ENCODE measurements at places on chromosomes 6 and 20.

- DNase-seq, result no peak
These were observed 23.5 kb upstream of the NPBWR2 start for GRCh38 chr20:64130876-64131275.

DNA sequence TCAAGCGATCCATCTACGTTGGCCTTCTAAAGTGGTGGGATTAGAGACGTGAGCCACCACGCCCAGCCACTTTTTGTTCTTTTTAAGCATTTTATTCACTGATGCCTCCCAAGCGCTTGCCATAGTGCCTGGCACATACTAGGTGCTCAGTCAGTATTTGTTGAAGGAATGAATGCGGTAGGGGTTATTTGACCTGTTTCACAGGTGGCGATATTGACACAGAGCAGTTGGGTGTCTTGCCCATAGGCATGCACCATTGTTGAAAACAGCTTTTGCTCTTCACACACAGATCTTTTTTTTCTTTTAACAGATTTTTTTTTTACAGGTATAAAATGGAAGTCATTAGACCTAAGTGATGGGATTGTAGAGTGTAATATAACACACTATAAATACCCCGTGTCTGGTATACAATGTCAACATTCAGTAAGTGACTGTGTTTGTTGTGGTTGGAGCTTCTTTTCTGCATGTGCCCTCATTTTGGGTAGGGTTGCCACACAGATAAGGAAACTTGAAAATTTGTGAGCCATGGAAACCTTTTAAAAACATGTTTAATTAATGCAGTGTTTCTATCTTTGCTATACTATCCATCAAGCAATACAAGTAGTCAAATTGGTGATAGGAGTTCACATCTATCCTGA, 24.8 kb downstream of the RREB1 start:
- DNase-seq, result no peak

- DNase-seq, result no peak
These were observed 278.9 kb downstream of the SAMD5 start for GRCh38 chr6:147787417-147787816.

DNA sequence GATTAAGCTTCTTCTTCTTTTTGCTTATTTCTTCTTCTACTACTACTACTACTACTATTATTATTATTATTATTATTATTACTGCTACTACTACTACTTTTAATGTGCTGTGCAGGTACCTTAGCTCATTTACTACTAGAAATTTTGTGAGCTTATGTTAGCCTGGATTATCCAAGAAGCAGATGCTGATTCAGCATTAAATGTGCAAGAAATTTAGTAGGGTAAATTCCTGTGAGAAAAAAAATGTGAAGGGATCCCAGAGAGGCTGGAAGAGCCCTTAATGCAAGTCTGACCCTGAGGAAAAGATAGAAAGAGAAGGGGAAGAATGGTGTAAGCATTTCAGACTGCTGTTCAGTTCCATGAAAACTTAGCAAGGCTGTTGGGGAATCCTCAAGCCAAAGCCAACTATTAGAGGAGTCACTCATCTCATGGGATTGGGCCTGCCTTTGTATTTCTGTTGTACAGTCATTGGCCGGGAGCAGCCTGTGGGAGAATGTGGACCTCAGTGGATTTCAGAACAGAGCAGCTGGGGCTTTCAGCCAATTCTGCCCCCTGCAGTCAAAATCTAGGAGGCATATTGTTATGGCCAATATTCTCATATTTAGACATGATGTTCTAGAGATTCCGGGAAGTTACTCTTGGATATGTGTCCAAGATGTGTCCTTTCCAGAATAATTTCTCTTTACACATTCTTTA, 37.2 kb upstream of the TSPYL1 start:
- DNase-seq, result no peak

- DNase-seq, result no peak
These were observed 31.2 kb upstream of the RIPK1 start for GRCh38 chr6:3036861-3037637.

DNA sequence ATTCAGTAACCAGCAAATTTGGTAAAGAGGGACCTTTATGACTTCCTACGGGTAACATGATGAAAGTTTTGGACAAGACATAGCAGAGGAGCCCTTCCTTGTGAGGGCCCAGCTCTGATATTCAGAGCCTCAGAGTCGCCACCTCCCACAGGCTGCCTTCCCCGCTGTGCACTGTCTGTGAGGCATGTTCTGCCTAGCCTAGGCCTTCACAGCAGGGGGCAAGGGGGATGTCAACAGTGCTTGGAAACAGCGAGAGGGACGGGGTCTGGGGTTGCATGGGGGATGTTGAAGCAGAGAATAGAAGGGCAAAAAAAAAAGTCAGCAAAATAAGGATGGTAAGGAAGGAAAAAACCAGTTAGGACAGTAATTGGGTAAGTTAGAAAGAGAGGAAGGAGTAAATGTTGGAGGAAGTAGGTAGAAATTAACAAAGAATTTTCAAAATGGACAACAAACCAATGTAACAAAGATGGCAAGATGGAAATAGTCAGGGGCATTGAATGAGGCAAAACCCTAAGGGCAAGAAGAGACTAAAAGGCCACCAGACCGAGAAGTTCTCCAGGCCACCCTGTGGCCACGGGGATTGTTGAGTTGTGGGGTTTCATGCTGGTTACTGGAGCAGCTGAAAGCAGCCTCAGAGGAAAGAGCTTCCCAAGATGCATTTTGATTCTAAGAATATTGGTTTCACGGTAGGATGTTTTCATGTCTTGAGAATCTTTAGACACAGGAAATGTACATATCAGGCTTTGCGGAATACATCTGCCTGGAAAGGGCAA, 139.8 kb downstream of the LY86 start:
- DNase-seq, result no peak

- DNase-seq, result no peak
These were observed 6.8 kb downstream of the ADNP start for GRCh38 chr20:50924261-50924920.

- DNase-seq, result no peak
These were observed 272.8 kb upstream of the AGPAT4 start for GRCh38 chr6:161546632-161547031.

- DNase-seq, result no peak
These were observed 46.1 kb upstream of the TMEM217 start for GRCh38 chr6:37303891-37304503.

- no peak for DNase-seq
These were observed 12.5 kb downstream of the ID1 start for GRCh38 chr20:31617432-31618104.

GRCh38 chr6:153729189-153729588, 309.9 kb upstream of the OPRM1 start:
- DNase-seq, result no peak

- no peak for DNase-seq
These were observed 17.4 kb downstream of the PHF3 start for GRCh38 chr6:63652980-63653379.

DNA sequence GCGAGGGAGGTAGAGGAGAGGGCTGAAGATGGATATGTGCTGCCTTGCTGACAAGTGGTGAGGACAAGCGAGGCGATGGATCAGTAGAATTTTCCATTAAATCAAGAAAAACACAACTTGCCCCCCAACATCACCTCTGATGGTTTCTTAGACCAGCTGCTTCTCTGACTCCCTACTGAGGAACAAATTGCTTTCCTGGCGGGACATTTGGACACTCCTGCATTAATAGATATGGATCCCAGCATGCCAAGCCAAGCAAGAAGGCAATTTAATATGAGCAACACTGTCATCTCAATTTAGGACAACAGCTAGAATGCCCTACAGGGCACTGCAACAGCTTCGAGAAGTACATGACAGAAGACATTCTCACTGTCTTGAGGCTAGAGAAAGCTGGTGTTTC, 248.4 kb upstream of the AGPAT4 start:
- DNase-seq, result no peak

DNA sequence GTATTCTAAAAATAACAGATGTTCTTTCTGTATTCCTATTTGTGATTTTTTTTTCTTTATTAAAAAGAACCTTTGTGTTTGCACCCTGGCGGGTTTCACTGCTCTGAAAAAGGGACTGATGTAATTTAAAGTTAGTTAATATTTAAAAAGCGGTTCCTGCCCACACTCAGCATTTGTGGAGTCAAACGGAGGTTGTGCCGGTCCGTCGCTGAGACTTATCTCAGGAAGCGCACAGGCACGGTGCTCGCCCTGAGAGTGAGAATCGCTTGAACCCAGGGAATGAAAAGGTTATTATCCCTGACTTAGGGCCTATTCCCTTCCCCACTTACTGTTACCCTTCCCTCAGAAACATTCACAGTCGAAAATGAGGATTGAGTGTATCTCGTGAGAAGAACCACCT, 366.7 kb downstream of the THBS2 start:
- peak; percentile 27 for DNase-seq

- no peak for DNase-seq
These were observed 38.2 kb downstream of the ROS1 start for GRCh38 chr6:117387454-117387974.

- no peak for DNase-seq
These were observed 247.9 kb downstream of the ANKRD60 start for GRCh38 chr20:57980506-57980905.

DNA sequence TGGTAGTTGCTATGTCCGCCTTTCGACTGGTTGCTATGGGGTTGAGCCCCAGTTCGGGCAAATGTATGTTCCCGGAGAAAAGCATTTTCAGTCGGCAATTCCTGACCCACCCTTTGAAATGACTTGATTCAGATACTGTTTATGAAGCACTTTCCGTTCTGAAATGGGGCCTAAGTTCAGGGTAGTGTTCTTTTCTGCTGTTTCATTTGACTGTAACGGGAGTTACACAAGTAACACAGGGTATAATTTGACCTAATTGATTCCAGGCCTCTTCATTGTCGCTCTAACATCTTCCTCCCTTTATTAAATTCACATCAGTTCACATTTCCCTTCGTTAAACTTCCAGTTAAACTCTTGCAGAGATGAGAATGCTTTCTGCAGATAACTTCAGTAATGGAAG, 85.5 kb downstream of the BMP6 start:
- no peak for DNase-seq

DNA sequence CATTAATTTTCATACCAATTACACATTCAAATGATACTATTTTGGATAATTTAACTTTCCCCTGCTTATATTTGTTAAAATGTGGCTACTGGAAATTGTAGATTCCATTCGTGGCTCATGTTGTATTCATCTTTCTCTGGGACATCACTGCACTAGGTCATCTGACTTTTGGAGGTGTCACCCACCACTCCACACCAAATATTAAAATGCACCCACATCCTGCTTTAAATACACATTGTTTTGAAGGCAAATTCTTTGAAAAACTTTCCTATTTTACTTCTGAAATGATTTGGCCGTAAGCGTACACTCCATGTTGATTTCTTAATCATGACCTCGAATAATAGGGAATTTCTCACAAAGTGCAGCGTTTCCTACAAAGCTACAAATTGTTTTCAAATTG, 8.7 kb upstream of the RBM38 start:
- DNase-seq, result no peak

DNA sequence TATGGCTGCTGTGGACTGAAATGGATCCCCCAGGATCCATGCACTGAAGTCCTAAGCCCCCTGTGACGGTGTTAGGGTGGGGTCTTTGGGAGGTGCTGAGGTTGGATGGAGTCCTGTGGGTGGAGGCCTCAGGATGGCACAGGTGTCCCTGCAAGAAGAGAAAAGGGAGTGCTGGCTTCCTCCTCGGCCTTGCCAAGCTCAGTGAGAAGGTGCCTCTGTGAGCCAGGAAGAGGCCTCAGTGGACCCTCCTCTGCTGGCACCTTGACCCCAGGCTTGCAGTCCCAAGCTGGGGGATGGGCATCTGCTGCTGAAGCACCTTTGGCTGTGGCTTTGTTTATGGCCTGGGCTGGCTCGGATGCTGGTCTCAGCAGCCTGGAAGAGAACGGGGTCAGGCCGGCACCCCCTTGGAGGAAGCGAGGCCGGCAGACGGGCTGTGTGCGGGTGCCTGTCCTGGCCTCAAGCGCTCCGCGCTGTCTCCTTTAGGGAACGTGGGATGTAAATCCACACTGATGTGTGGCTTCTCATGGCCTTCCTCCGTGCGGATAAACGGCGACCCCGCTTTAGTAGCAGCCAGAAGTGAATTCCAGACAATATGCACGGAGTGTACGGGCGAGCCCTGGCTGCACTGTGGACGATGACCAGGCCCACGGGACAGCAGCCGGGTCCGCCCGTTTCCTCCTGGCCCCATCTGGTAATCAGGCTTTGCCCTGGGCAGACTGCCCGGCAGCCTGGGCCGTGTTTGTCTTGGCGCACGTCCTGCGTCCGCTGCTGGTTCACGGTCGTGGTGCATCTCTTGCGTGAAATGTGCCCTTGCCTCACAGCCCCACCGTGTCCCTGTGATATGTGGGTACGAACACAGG, 182.6 kb downstream of the ERMARD start:
- DNase-seq, result no peak

DNA sequence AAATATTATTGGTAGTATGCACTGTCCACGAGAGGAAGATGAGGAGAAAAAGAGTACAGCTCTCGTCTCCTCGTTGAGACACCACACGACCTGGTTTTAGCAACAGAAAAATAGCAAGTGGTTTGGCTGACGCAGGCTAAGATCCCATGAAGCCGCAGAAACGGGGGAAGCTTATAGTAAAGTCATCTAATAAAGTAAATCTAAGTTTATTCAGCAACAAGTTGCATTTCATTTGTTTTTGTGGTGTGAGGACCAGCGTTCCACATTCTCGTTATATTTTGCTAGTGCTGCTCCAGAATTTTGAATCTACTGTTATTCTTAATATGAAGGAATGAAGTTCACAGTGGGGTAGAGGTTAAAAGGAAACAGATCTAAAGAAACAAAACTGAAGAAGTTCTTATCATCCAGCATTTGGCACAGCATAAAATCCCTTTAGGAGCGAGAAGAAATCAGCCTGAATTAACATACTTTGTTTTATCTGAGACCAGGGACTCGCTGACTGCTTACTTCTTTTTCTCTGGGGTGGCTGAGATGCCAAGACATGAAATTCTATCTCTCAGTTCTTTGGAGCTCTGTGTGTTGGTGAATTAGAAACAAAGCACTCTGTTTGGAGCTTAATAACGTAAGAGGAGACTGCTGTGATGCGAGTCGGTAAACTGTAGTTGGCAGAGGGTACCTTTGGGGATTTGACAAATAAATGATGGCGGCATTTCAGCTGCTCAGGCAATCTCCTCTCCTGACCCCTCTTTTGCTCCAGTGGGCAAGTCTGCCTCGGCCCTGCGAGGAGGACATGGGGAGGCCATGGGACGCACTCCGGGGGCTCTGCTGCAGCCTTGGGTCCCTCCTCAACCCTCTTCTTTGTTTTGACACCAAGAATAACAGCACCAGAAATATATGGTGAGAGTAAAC, 24.9 kb upstream of the IRF4 start:
- no peak for DNase-seq

DNA sequence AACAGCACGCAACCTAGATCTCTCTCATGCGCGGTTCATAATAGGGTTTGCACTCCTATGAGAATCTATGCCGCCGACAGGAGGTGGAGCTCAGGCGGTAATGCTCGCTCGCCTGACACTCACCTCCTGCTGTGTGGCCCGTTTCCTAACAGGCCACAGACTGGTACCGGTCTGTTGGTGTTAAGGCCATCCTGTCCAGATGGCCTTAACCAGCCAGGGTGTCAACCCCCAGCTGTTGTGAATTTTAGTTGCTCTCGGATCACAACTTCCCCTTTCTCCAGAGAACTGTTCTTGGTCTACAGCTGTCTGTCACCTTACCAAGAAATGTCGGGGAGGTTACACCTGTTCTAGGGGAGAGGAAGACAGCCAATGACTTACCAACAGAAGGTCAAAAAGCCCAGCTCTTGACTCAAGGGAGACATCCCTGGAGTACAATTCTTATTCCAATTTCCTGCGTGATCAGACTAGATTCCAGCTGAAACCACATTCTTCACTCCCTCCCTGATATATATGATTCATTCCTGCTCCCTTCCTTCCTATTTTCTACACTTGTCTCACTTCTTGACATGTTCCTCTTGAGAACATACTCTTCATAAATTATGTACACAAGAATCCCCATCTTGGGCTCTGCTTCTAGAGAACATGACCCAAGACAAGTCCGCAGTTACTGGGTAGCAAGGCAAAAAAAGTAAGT, 23.1 kb upstream of the DNAAF9 start:
- no peak for DNase-seq

Data from RCC 7860 (cell line).